ENCODE measurements at places on chromosomes 13 and 19.

GRCh38 chr13:36819739-36820090 lies 693 bp downstream of the RFXAP start:
- DNase-seq: peak; percentile 16

DNA sequence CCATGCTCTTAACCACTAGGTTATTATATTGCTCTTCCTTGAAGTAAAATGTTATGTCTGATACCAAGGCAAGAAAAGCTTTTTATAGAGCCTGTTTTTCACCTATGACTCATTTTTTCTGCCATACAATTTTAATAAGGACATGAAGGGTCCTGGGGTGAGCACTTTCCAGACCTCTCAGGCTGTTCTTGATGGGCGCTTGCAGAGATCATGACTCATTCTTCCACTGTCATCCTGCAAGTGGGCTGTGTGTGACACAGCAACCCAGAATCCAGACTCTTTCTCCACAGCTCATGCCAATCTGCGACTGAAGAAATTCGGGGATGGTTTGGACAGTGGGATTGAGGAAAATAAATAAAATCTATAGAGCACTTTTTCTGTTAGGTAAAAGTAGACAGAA lies 506.7 kb upstream of the NBEA start:
- no peak for DNase-seq

GRCh38 chr19:28868836-28869235 lies 344.1 kb downstream of the UQCRFS1 start:
- no peak for DNase-seq

DNA sequence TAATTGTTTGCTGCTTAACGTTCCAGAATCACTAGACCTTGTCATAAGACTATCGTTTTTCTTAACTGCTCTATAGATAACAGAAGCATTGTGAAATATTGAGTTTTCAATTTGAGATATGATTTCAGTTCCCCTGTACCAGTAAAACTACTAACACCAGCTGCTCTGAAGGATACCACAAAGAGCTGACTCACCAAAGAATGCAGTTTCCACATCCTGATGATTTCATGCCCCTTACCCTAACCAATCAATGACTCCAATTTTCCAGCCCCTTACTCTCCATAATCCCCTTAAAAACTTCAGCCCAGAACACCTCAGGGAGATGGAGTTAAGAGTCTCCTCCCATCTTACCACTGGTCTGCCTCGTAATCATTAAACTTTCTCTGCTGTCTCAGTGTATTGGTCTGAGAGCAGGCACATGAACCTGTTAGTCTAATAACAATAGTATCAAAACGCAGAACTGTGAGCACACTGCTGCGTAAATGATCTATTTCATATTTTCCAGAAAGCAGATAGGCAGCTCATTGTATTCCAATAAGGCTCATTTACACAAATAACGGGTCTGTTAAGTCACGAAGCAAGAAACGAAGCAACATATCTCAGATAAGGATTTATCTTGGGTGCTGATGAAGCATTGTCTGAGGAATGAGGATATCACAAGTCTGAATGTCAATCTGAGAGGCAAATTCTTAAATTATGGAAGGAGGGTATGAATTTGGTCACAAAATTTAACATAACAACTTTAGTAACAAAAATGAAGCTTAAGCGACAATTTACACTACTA lies 14.1 kb upstream of the CCNA1 start:
- DNase-seq: no peak

GRCh38 chr13:48653472-48653939 lies at the start of gene CYSLTR2:
Gene CYSLTR2 (plus strand): TSS chr13:48653929. CDS start chr13:48706818, 52,889 bp downstream.
- peak; percentile 40 for DNase-seq

- no peak for DNase-seq
Measured at GRCh38 chr19:38143847-38144246, 80.2 kb downstream of the DPF1 start.

DNA sequence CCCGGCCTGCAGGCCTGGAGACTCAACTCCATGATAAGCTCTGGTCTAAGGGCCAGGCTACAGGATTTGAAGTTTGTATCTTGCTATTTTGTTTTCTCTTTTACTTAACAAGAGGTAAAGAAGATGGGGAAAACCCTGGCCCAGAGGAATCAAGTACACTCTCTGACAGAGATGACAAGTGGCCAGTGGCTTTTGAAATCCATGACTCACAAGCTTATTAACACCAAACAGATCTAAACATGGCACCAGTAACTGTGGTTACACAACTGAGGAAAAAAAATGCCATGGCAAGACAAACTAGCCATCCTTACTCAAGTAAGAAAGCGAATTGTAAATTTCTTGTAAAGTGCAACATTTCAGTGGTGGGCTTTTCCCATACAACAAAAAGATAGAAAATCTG lies 72.6 kb upstream of the SERTM1 start:
- DNase-seq: no peak

- no peak for DNase-seq
Measured at GRCh38 chr13:27973961-27974662, 5.0 kb upstream of the CDX2 start.

DNA sequence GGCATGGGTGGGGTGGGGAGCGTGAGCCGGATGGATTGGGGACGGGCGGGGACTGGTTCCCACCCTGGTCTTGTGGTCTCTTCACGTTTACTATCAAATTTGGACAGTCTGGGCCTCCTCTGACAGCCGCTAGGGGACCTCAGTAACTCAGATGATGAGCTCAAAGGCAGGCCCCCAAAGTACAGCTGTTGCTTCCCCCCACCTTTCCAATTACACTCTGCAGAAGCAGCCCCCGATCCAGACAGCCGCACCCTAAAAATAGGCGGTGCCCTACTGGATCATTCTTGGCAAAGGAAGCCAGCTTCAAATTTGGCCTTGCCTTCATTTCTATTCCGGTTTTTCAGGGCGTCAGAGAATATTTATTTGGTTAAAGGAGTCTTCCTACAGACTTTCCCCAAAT lies 1.9 kb upstream of the FOXO1 start:
- no peak for DNase-seq

GRCh38 chr13:39874331-39875053 lies 219.0 kb downstream of the COG6 start:
- DNase-seq: no peak

DNA sequence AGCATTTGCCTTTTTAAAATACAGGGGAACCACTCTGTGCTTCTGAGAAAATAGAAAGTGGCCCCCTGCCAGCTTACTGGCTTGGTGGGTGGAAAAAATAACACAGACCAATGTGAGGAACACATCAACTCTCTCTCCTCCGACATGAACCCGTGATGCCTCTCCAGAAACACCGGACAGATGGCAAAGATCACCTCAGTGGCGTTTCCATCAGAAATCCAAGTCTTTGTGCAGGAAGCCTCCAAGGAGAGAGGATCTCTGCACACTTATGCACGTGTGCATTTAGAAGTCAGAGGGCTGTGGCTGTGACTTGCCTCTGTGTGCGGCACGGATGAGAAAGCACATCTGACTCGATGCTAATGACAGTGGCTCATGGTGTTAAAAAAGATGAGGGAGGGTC lies 112.3 kb upstream of the KLF12 start:
- DNase-seq: peak; percentile 83

- DNase-seq: no peak
Measured at GRCh38 chr19:11090997-11091702, 1.9 kb downstream of the LDLR start.

GRCh38 chr19:49589502-49589905 lies 1.5 kb upstream of the PRR12 start:
- no peak for DNase-seq

DNA sequence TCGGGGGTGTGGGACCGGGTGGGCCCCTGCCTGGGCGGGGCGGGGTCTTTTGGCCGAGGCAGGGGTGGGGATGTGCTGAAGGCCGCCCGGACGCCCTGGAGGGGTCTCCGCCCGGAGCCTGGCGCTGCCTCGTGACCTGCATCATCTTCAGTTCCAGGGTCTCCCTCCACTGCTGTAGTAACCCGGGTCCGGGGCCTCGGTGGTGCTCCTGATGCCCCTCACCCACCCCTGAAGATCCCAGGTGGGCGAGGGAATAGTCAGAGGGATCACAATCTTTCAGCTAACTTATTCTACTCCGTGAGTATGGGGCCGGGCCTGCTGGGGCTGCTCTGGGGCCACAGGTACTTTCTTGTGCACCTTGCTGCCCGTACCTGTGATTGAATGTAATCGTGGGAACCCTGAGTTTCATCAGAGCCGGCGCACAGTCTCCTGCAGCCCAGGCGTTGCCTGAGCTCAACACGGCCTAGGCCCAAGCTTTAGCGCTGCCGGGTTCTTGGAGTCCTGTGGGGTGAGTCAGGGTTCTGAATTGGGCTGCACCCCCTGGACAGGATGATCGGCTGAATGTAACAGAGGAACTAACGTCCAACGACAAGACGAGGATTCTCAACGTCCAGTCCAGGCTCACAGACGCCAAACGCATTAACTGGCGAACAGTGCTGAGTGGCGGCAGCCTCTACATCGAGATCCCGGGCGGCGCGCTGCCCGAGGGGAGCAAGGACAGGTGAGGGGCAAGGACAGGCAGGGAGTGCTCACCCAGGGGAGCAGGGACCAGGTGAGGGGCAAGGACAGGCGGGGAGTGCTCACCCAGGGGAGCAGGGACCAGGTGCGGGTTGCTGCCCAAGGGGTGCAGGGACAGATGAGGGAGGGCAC lies 10.5 kb downstream of the PEAK3 start:
- DNase-seq: no peak

- no peak for DNase-seq
Measured at GRCh38 chr13:29589234-29589633, 6.3 kb downstream of the SLC7A1 start.

GRCh38 chr13:54637366-54637765 lies 1608.8 kb downstream of the OLFM4 start:
- no peak for DNase-seq

GRCh38 chr13:35763782-35764123 lies 287.3 kb upstream of the MAB21L1 start:
- no peak for DNase-seq

DNA sequence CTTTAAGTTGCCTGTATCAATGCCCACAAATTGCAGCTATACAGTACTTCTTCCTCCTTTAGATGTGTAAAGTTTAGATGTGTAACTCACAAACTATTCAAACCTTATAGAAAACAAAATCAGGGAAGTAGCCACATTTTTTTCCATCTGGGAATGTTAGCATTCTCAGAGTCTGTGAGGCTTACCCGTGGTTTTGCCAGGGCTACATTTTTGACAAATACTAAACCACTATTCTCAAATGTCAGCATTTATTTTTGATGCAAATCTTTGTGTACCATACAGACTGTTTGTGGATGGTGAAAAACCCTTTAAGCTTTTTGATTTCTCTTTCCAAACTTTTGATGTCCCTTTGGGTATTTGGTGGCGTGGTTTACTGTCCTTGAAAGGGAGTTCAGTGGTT lies 216.4 kb downstream of the POSTN start:
- no peak for DNase-seq

- DNase-seq: no peak
Measured at GRCh38 chr19:28582796-28583195, 630.2 kb downstream of the UQCRFS1 start.

DNA sequence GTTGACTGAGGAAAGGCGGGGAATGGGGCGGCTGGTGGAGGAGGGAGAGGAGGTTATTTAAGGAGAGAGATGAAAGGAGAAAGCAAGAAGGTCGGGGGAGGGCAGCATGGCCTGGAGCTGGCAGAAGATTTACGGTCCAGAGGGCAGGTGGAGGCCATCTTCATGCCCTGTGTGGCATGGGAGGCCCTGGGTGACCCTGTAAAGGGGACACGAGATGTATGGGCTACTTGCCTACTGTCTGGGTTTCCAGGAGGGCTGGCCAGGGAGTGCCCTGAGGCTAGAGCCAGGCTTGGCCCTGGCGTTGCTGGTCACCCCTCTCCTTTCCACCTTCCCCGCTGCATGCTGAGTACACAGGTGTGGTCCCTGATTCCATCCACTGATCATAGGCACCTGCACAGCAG lies 6.1 kb downstream of the WTIP start:
- DNase-seq: no peak

DNA sequence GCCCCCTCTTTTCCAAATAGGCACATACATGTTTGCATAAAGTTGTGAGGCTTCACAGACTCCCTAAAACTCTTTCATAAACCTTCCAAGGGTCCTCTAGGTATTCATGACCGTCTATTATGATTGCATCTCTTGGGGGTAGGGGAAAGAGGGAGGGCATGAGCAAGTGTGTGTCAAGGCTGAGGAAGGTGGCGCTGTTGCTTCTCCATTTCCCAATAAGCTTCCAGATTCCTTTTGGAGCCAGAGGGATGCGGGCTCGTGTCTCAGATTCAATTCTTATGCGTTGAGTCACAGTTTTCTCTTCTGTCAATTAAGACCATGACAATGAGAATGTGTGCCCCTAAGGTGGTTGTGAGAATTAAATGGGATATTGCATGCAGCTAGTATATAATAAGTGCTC lies 51.0 kb upstream of the CYP2A7 start:
- DNase-seq: no peak

- DNase-seq: no peak
Measured at GRCh38 chr13:28031896-28032288, 43.4 kb upstream of the URAD start.

GRCh38 chr13:75294110-75294509 lies 187.9 kb downstream of the TBC1D4 start:
- no peak for DNase-seq

- no peak for DNase-seq
Measured at GRCh38 chr13:49341517-49341916, 93.8 kb downstream of the CDADC1 start.

DNA sequence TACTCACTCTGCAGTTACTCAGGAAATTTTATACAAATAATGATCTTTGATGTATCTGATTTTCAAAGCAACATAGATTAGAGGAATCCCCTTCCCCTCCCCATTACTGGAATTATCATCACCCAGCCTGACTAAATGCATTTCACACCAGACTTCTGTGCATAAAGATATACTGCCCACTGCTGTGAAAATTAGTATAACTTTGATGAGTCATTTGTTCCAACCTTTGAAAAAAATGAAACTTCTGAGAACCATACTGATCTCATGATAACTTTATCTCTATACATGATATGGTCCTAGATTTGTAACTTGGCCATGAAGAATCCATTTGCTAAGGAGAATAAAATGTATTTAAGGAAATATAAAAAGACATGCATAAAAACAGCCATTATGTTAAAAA lies 63.9 kb downstream of the GPC6 start:
- DNase-seq: no peak

DNA sequence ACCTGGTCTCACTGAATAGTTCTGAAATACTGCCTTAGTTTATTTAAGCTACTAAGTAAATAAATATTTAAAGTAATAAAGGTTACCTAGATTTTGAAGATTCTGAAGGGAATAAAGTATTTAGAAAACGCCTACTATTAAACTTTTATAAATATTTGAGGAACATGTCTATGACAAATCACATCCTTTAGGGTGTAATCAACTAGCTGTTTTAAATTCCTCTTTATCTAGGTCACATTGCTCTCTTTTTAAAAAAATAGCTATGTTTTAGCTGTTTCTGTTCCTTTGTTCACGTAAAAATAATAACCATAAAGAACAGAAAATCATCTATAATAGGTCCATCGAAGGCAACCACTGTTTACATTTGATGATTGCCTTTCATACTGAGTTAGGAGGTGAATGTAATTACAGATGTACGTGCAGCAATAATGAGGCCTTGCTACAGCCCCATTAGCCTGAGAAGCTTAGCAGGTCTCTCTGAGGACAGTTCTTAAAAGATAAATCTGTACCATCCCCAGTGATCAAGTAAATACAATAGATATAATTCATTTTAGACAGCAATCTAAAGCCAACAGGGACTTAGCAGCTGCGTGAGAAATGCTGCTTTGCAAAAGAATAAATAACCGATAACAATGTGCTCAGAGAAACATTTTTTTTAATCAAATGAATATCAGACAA lies 449.5 kb downstream of the LIG4 start:
- DNase-seq: no peak

- DNase-seq: no peak
Measured at GRCh38 chr13:49645451-49645850, 17.1 kb downstream of the ARL11 start.
